ENCODE measurements at places on chromosomes 3 and 15.
A peak's percentile ranks its signal among the peaks of the same experiment; 100 is the strongest.

GRCh38 chr3:49081429-49081828 lies 12.4 kb downstream of the QRICH1 start:
- DNase-seq: no peak

DNA sequence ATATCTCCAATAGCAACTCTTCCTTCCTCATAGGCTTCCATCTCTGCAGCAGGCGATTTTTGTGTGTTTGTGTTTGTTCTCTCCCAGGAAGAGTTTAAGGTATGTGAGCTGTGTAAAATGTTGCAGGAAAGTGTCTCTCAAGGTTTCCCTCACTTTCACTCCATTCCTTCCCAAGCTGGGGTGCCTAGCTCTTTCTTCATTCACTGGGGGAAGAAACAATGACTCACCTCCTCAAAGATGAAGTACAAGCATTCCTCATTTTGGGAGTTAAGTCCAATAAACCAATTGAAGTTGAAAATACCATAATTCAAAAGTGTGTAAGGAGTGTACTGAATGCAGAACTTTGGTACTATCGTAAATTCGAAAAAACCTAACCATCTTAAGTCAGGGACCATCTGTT lies 422.7 kb upstream of the CFAP20DC start:
- DNase-seq: no peak

- DNase-seq: peak; percentile 97
Measured at GRCh38 chr3:14402304-14402811, at the start of gene SLC6A6. TSS of gene SLC6A6 (plus strand) at chr3:14402606. CDS start at chr3:14443635, 41,029 bp downstream.

- no peak for DNase-seq
Measured at GRCh38 chr3:72332689-72333088, 515.6 kb downstream of the SHQ1 start.

DNA sequence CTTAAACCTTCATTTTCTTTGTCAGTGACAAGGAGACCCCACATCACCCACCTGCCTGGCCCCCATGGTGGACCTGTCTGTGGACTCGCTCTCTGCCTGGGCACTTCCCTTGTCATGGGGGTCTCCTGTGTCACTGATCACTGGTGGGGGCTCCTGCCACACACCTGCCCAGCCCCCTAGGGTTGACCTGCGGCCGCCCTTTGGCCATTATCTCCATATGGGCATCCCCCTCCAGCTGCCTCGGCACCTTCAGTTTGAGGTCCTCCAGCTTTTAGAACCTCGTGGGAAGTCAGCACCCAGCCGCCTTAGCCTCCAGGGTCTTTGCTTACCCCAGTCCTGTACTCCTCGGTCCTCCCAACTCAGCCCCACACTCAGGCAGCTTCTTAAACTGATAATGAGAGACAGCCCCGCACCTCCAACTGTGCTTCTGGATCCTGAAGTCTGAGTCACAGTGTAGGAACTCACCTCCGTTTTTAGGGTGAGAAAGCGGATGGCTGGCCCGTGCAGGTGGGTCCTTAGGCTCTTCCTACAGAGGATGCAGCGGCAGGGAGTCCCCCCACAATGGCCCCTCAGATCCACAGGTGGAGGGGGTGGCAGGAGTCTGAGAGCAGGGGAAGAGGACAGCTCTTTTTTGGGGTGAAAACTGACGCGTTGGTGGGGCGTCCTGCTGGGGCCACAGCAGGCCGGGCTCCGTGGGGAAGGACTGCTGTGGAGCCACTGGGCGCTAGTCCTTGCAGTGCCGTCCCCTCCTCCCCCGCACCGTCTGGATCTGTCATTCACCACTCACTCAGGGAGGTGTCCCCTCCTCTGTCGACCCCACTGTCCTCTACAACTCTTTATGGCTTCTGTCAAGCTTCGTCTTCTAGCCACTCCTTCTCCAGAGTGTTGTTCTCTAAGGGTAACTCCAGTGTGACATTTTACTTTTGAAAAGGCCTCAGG lies 8.7 kb upstream of the PRR23E start:
- no peak for DNase-seq

Data from left cardiac atrium (tissue), 4 donors.